Brain (organoid and tissue), 16 donors: ENCODE measurements at places on chromosomes 2 and 18.

DNA sequence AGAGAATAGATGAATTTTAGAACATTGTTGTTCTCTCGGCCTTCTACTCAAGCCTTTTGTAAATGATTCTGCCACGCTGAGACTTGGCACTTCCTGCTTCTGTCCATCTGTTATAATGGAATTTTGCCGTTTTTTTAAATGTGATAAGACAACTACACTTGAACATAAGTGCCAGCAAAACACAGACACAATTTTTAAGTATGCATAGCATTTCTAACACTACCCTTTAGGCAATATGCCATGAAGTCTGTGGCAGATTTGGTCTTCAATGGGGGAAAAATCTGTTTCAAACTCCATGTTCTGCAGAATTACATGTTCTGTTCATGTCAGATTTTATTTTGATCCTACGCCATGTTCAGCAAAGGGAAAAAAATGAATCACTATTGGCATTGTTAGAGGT, 1170.7 kb upstream of the SLC39A10 start:
- peak; percentile 56 for DNase-seq

DNA sequence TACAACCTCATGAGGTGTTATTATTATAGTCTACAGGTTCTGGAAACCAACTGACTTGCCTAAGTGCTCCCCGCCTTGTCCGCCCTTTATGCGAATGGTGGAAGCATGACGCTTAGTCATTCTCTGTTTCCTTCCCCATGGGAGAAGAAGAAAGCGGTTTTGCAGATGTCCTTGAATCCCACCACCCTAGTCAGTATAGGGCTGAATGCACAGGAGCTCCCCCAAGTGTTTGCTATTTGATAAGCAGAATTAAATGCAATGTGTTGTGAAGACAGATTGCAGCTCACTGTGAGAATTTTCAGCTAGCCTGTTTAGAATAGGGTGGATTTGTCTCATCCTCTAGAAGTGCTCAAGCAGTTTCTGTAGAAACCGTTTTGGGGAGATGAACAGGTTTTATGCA, 652.0 kb downstream of the DCC start:
- peak; percentile 23 for DNase-seq

DNA sequence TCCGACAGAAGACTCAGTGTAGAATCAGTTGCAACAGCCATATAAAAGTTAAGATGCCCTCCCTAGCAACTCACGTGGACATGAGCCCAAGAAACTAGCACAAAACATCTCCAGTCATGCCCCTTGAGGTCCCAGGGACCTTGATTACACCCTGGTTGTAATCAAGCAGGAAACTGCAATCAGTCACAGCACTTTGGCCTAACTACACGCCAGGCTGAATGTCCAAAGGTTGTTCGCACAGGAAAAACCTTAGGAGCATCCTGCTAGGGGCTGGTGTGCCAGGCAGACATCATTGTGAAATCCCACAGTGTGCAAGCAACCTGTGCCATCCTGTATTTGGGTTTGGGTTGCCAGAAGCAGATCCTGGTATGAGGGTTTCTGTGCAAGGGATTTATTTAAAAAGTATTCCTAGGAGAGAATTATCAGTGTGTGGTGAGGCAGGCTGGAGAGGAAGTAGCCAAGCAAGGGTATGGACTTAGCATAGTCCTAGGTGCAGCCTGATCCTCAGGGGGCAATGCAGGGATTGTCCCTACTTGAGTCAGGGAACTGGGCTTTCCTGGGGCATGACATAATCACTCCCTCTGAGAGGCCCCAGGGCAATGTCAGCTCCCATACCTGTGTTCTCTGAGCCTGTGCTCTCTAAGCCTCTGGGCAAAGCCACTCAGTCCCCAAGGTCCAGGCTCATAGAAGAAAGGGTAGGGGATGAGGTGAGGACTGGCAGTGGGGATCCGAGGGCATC, 17.8 kb upstream of the SULT1C2 start:
- no peak for DNase-seq

DNA sequence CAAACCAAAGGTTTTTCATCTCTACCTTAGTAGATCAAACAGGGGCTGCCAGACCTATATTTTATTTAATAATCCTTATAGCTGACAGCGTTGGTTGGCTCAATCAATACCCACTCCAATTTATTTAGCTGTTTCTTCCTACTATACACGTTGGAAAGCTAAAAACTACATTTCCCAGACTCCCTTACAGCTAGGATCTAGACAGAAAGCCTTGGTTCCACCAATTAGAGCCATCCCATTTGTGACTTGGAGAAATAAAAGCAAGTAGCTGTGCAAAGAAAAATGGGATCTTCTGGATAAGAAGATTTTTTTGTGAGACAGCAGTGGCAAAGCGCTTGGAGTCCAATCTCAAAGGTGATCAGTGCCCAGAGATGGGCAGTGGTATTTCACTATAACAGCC, 331.3 kb upstream of the MEIS1 start:
- no peak for DNase-seq

DNA sequence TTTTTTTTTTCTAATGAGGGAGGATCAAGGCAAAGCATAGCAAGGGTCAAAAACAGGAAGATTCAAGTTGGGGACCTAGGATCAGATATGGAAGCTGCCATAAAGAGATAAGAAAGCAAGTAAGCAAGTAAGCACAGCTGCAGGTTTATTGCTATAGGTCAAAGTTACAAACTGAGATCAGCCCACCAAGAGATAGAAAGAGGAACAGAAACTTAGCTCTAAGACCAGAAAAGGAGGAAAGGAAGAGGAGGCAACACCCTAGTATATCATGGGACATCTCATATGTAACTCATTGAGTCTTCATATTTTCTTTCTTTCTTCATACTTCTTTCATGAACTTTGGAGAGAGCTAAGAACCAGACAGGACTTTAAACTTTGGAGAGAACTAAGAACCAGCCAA, 295.9 kb upstream of the CRIM1 start:
- DNase-seq: no peak

DNA sequence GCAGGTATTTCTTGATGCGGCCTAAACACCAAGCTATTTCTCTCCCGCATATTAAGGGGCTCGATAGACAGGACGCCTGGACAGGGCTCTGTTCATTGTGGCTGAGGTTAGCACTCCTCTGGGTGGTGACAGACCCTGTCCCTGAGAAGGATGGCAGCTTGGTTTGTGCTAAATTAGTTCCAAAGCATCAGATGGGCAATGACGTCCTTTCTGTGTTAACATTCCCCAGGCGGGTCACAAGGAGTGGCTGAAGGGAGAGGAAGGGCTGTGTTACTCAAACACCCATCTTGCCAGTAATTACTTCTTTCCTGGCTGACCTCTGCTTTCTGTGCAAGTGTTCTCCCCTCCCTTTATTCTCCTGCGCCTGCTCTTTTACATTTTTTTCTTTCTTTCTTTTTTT, 75.0 kb downstream of the TMEM247 start:
- no peak for DNase-seq

- peak; percentile 53 for DNase-seq
Measured at GRCh38 chr2:35973132-35973736, 382.3 kb upstream of the CRIM1 start.

- DNase-seq: peak; percentile 58
Measured at GRCh38 chr2:64222351-64222750, 78.1 kb upstream of the PELI1 start.

GRCh38 chr2:175847128-175847527, 154.9 kb downstream of the LNPK start:
- no peak for DNase-seq

DNA sequence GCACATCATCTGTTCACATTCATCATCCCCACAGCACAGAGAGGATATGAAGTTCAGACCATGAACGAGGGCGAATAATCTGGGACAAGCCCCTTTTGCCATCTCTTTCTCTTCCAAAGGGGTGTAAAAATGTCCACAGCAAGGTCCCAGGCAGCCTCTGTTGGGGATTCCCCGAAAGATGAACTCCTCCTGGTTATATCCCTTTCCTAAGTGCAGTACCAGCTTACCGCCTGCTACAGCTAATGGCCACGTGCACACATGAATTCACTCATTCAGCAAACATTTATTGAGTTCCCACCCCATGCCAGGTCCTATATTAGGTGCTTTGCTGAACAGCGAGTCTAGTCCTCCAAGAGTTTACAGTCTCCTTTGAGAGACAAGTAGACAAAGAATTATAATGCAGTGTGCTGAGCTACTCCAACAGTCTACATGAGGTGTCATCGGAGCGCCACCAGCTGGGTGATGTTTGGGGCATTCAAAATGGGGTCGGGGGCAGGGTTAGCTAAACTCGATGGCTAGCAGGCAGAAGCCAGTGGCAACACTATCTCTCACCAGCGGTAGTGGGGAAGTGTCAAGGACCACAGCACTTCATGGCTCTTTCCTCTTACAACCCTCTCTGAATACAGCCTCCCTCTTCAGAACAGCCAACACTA, 228.9 kb downstream of the TMEM163 start:
- no peak for DNase-seq

- no peak for DNase-seq
Measured at GRCh38 chr18:48673853-48674721, 135.3 kb downstream of the CTIF start.

DNA sequence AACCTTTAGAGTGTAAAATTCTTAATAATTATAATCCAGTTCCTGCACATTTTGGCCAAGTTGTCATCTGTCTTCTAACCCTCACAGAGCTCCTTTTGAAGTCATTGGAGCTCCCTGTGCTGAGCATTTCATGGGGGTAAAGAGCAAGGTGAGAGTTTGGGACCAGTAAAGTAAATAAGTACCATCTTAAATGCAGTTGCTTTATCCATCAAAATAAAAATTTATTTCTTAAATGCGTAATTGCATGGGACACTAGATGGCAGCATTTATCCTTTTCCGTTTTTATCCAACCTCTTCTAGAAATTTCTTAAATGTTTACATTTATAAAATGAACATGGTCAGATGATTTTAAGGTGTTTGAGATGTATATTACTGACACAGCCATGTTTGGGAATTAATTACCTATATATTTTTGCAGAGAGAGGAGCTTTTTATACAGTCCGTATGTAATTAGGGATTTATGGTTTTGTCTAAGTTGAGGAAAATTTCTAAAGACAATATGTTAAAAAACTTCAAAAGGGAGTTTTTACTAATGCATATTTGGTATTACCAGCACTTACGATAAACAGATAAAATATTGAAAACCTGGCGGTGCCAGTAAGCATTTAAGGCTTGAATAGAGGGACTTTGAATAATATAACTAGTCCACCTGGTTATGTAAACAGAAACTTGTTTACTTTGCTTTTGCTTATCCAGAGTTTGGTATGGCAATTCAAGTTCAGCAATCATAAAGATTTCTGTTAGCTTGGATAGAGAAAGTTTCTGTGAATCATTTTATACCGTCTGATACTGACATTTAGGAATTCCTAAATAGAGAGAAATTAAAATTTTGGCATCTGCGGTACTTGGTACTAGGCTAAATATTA, 54.5 kb downstream of the ACSL3 start:
- DNase-seq: peak; percentile 26

- DNase-seq: no peak
Measured at GRCh38 chr2:135945526-135945925, 39.9 kb downstream of the DARS1 start.

- DNase-seq: no peak
Measured at GRCh38 chr2:27727257-27727656, 44.3 kb upstream of the MRPL33 start.

- no peak for DNase-seq
Measured at GRCh38 chr2:98013407-98014042, 17.8 kb upstream of the TMEM131 start.

DNA sequence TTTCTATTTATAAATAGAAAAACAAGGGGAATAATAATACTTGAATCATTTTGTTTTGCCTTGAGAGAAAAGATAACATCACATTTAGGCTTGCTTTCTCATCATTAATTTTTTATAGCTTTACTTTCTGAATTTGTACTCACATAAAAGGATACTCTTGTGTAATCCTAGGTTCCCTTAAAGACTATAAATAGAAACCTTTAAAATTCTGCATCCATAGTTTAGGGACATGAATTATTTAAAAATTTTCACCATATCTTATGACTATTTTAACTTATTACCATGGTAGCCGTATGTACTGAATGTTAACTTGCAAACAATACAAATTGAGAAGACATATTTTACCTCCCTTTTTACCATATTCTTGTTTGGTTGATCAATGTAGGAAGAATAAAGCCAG, 143.5 kb upstream of the CWC22 start:
- no peak for DNase-seq

DNA sequence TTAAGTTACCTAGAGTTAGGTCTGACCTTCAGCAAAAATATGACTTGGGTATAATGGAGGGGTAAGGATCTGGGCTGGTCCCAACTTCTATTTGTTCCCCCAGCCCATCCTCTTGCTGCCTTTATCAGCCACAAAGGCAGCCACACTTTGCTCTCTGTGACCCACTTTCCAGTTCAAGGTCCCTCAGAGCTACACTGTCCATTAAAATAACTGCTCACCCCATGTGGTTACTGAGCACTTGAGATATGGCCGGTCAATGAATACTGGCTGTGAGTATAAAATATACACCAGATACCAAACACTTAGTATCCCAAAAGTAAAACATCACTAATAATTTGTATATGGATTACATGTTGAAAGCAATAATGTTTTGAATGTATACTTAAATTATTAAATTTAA, 67.2 kb downstream of the EPHA4 start:
- no peak for DNase-seq

- DNase-seq: peak; percentile 69
Measured at GRCh38 chr18:40420675-40421074, 1534.4 kb upstream of the PIK3C3 start.
